Stimulated activated CD4-positive, alpha-beta T cell treated with anti-CD3 and anti-CD28 coated beads, Interleukin-12 subunit alpha, Interleukin-12 subunit beta, amount 100 ng/mL, for 4 hours (primary cell): ENCODE measurements at places on chromosomes 13 and 19.

GRCh38 chr19:33902802-33903488 is 106.3 kb downstream of the KCTD15 start:
- DNase-seq = no peak

GRCh38 chr13:105474983-105475610 is 1060.4 kb downstream of the EFNB2 start:
- DNase-seq = no peak

DNA sequence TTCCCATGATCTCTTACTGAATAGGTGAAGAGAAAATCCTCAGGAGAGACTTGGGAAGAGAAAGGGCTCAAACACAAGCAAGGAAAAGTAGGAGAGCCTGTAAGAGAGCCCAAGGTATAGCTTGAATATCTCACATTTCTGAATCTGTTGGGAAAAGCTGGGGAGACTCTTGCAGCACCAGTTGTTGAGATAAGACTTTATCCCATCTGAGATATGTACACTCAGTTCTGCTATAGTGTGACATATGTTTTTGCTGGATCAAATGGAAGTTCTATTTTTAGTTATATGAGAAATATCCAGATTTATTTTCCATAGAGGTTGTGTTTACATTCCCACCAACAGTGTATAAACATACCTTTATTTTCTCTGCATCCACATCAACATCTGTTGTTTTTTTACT is 246.1 kb downstream of the NDFIP2 start:
- no peak for DNase-seq

DNA sequence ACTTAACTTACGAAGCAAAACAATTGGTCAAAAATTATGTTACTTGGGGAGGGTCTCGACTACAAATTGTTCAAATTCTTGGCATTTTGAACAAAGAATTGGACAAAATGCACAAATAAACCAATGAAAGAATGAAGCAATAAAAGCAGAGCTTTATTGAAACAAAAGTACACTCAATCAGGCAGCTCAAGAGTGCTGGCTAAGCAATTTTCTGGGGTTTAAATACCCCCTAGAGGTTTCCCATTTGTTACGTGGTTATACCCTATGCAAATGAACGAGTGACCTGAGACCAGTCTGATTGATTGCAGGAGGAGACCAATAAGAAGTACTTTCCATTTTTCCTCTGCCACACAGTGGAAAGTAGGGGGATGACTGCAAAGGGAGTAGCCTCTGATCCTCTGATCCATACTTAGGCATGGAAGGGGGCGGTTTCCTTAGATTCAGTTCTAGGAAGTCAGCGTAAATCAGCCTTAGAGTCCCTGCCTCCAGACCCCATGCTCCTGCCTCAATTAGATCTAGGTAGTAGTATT is 228.6 kb downstream of the EFNB2 start:
- no peak for DNase-seq

DNA sequence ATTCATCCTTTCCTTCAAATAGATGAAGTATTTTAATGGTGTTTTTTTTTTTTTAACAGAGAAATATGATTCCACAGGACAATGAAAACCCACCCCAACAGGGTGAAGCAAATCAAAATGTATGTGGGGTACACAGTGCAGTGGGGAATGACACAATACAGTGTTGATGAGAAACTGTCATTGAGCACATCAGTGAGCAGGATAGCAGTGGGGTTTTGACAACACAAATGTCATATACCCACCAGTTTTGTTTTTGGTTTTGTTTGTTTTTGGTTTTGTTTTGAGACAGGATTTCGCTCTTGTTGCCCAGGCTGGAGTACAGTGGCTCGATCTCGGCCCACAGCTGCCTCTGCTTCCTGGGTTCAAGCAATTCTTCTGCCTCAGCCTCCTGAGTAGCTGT is 29.2 kb downstream of the ZNF844 start:
- no peak for DNase-seq

DNA sequence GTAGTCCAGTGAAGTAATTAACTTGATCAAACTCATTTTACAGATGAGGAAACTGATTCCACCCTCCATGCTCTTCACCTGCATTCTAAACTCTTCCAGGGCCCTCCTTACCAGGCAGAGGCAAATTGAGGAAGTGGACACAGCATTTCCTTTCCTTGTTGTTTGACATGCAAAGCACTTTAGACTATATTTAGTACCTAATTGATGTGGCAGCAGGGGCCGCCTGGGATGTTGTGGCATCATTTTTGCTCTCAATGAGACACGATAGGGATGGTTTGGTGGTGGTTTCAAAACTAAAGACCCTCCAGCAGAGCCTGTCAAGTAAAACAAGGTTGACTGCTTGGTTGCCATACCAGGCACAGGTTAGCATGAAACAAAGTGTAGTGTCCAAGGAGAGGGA is 7.9 kb downstream of the SIPA1L3 start:
- DNase-seq = no peak

DNA sequence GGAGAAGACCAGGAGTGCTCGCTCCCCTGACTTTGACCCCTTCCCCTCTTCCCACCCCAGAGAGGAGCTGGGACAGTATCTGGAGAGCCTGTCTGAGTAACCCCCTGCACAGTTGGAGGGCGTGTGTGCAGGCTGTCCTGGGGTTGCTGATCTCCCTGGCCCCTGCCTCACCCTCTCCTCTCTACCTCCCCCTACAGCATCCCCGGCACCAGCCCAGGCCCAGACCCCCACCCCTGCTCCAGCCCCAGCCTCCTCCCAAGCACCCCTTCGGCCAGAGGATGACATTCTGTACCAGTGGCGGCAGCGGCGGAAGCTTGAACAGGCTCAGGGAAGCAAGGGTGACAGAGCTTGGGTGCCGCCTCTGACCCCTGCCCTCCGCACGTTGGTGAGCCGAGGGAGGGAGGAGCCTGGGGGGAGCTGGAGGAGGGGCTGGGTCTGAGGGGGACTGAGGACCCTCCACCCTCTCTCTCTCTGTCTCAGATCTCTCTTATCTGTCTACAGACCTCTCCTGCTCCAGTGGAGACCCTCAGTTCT is 8.7 kb downstream of the PROSER3 start:
- no peak for DNase-seq

GRCh38 chr19:37654629-37655300 is 500 bp downstream of the ZFP30 start:
- DNase-seq = peak; percentile 20
